ENCODE measurements at places on chromosomes 7 and 10. TPM values are rescaled to one million over a fixed set of nuclear protein-coding genes. Genes with fewer than 3 reads are reported as not detected.
A peak's percentile ranks its signal among the peaks of the same experiment; 100 is the strongest.

DNA sequence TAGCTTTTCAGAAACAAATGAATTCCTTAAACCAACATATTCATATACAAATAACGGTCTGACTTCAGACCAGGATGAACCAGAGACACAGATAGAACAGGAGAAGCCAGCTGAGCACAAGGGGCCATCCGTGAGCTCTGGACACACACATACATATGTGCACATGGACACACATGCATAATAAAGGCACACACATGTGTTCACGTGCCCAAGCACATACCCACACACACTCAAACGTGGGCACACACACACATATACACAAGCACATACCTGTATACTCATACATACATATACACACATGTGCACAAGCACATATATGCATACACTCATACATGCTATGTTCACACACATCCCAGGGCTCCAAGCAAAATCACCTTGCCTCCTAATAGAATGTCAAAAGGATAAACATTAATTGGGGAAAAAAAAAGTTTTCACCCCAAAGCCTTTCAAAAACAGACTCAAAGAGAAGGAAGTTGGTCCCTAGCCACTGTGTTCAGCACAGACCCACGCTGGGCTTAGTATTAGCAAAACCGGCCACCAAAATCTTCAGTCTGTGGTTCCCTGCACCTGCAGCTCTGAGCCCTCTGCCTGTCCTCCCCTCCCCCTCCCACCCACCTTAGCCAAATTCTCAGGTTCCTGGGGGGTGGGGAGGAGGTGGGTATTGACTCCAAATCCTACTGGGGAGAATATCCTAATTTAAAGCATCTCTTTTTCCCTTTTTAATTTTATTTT, 100.4 kb upstream of the MACROH2A2 start:
- no peak for DNase-seq

DNA sequence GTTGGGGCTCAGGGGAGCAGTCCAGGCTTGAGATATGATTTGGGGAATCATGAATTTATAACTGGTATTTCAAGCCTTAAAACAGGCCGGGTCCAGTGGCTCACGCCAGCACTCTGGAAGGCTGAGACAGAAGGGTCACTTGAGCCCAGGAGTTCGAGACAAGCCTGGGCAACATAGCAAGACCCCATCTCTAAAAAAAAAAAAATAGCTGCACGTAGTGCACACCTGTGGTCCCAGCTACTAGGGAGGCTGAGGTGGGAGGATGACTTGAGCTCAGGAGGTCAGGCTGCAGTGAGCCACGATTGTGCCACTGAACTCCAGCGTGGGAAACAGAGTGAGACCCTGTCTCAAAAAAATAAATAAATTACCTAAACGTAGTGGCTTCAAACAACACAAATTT, 81.7 kb upstream of the GTF2I start:
- no peak for DNase-seq

DNA sequence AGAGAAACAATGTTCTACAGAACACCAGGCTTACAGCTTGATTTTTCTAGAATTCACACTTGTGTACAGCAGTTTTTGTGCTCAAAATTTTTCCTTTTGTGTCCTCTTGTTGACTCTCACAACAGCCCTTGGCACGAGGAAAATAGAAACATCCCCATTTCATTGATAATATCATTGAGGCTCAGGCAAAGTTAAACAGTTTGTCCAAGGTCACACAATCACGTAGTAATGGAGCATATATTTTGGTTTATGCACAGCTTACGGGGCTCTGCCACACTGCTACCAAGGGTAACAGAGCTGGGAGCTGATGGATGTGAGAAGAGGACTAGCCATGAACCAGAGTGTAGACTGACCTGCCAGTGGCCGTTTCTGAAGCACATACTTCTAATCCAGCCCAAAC, 292.0 kb downstream of the FZD1 start:
- no peak for DNase-seq

DNA sequence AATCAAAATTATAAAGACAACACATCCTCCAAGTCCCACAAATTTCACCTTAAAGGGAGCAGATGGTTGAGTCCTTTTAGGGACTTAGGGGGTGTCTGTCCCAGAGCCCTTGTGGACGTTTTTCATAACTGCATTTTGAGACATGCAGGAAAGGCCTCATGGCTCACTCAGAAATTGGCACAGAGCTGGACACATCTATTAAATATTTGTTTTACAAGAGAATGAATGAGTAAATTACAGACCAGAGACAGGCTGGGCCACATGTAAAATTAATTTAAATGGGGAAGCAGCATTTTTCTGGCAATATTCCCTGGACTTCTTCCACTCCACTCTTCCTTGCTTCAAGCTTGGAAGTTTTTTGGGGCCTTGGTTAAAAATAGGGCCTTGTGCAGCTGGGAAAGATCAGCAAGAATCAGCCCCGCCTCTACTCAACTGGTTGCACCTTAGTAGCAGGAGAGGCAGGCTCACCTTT, 20.0 kb downstream of the LAMB1 start:
- peak; percentile 39 for DNase-seq

DNA sequence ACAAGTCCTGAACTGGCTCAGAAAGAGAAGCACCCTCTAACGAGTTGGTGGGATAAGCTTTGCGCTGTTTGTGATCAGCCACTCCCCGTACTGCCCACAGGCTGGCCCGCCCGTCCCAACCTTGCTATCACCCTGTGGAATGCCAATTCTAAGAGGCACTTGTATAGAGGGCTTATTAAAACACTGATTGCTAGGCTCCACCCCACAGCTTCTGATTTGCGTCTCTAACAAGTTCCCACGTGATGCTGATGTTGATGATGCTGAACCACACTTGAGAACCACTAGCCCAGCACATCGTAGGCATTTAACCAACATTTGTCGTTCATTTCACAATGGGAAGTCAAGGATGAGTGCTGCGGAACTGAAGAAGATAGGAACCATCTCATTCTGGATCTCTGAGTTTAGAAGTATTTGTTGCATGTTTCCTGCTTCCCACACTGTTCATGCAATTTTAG, 12.7 kb upstream of the GSAP start:
- DNase-seq, result no peak

DNA sequence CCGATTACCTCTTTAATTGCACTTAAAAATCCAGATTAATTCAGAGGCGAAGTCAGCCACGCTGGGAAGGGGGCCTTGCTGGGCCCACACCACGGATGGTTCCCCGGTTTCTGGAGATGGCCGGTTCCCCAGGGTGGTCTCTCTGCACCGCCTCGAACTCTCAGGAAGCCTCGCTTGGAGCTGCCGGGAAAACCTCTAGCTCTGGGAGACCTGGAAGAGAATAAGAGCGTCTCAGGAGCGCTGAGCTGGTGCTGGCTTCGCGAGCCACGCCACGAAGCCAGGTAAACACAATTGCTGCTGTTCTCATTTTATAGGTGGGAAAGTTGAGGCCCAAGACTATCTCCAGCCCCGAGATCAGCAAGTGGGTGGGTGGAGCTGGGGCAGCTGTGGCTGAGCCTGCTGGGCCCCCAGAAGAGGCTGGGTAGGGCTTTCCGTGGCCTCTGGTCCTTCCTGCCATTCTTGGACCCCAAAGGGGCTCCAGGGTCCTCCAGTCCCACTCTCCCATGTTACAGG, 110.4 kb downstream of the MICALL2 start:
- DNase-seq, result no peak

DNA sequence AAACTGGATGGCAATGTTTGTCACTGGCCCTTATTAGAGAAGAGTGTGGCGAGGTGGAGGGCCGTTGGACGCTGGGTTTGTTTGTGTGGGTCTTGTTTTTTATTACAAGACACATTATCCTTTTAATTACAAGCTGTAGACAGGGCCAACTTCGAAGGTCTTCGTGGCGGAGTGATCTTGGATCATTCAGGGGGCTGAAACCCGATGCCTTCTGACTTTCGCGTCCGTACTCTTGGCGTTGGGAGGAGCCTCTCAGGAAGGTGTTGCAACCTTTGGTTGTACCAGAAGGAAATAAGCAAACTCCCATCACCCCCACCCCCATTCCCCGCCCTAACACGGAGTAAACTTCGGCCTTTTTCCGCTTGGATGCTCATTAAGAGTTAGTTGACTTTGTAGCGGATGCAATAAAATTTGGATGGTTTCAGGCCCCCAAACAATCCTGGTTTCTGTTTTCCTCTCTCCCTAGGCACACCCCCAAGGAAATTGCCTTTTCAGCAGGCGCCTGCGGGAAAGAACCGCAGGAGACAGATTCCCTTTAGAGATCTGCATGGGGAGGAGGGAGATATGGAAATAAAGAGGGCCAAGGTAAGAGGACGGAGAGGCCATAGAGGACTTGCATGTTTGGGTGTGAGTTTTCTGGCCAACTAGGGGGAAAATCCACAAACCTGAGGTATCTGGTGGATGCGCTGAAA, 294.5 kb upstream of the NFE2L3 start:
- peak; percentile 87 for DNase-seq

DNA sequence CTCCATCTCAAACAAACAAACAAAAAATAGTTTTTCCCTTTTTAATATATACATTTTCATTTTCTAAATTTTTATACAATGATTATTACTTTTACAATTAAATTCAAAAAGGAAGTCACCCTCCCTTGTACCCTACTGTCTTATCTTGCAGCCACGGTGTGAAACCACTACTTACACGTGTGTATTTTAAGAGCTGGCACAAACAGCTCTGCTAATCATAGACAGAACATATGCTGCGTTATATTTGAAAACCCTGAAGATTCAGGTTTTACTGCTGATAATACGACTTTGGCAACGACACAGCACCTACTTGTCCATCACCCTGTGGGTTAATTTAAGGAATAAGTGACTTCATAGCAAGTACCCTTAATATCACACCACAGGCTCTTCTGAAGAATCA, 991 bp downstream of the ANKRD61 start:
- no peak for DNase-seq

- DNase-seq, result no peak
Measured at GRCh38 chr7:51785876-51786275, 469.3 kb upstream of the COBL start.

GRCh38 chr10:74683067-74683466, 143.3 kb upstream of the KAT6B start:
- no peak for DNase-seq

DNA sequence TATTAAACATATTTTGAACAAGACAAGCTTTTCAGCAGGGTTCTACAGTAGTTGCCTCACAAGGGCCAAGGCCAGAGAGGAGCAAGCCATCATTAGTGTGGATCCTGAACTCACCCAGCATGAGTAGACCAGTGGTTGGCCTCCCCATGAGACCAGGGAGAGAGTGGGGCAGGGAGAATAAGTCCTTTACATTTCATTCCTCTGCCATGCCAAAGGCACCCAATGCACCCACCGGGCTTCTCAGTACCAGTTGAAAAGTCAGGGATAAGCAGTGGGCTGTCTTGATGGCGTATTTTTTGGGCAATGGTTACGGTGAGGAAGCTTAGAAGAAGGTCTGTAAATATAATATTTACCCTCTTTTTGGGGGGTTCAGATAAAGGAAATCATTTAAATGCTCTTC, 16.6 kb downstream of the CRTAC1 start:
- no peak for DNase-seq

DNA sequence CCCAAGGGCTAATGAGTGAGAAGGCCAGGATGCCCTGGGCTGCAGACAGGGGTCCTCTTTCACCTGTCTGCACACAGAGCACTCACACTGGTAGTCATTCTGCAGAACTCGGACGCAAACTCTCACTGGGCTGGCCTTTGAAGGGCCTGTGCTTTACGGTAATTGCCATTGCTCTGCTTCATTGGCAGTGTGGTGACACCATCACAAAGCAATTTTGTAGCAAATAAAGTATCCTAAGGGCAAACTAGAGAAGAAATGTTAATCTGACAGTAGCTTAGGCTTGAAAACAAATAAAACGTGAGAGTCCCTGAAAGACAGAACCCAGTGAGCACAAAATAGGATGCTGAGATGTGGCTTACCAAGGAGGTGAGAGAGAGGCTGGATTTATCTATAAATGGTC, 30.6 kb upstream of the FIGNL1 start:
- no peak for DNase-seq

TMEM130 gene
- 3.3 TPM for polyA plus RNA-seq

DNA sequence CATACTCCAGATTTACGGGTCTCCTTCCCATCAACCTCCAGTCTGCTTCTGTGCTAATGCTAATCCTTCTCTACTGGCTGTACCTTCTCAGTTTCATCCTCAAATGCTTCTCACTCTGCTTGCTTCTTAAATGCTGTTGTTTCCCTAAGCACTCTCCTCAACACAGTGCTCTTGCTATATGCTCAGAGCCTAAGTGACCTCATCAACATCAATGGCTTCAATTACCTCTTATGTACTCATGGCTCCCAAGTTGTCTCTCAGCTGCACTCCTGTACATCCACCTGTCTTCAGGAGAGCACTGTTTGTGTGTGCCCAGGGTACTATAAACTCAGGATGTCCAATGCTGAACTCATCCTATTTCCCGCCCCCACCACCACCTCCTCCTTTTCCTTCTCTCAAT, 22.5 kb downstream of the ELAPOR2 start:
- no peak for DNase-seq

DNA sequence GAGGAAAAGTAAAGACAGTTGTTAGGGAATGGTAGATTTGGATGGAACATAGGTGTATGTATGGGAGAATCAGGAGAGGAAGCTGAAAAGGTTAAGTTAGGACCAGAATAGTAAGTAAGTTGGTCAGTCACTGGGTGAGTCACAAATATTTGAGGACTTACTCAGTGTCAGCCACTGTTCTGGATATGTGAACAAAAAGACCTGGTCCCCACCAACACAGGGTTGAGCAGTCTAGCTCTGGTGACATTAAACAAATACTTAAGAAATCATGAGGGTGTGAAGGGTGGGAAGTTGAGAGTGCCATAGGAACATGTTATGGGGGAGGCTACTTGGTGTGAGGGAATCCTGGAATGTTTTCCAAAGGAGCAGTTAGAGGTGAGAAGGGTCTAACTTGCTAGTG, 246.9 kb downstream of the PTEN start:
- DNase-seq, result no peak

DNA sequence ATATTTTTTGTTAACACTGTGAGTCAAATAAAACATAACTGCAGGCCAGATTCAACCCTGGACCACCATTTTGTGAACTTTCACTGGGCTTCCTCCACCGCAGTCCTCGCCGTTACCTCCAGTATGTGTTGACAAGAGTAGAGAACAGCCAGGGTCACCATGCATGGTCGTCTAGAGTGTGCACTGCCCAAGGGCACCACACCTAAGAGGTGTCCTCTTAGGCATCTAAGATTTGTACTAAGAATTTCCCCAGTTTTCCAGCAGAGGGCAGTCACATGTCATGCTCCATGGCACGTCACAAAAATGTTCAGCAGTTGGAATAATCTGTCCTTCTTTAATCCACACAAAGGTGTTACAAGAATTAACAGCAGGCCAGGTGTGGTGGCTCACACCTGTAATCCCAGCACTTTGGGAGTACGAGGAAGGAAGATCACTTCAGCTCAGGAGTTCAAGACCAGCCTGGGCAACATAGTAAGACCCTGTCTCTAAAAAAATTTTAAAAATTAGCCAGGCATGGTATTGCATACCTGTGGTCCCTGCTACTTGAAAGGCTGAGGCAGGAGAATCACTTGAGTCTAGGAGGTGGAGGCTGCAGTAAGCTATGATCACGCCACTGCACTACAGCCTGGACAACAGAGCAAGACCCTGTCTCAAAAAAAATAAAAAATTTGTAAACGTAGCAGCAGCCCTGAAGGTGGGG, 71.2 kb upstream of the FOXK1 start:
- DNase-seq, result peak; percentile 81

DKK1 gene
- polyA plus RNA-seq, result 42.8 TPM
